ENCODE measurements at places on chromosomes 12 and 14. TPM values are rescaled to one million over a fixed set of nuclear protein-coding genes. Genes with fewer than 3 reads are reported as not detected.

- no peak for DNase-seq
Observed at GRCh38 chr14:76876076-76876475, 49.9 kb downstream of the LRRC74A start.

DNA sequence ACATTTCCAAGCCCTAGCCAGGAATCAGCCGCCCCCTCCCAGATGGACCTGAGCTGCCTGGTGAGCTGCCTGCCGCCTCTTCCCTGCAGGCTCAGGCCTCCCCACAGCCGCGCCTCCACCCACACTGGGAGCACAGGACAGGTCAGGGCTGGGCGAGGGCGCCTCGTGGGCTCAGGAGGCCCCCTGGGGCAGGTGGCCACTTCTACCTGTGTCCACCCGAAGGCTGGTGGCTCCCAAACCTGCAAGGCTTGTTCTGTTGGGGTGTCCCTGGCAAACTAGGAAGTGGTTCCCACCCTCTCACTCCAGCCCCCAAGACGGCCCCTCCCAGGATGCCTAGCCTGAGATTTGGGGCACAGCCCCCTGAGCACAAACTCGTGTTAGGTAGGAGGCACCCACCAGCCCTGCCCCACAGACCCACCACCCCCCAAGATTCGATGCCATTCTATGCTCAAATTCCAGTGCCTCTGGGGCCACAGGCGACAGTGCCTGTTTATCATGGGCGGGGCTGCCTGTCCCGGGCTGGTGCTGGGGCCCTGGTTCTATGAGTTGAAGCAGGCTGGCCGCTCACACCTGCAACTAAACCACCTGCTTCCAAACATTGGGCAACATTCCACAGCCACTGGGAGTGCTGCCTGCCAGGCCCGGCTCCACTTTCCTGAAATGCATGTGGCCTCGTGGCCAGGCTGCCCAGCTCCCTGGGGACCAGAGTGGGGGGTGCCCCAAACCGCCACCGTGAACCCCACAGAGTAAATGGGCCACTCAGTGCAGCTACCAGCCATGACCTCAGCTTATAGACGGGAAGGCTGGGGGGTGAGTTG is 6.8 kb downstream of the MMP17 start:
- no peak for DNase-seq

- no peak for DNase-seq
Observed at GRCh38 chr12:112164011-112164660, 38.8 kb downstream of the TRAFD1 start.

DNA sequence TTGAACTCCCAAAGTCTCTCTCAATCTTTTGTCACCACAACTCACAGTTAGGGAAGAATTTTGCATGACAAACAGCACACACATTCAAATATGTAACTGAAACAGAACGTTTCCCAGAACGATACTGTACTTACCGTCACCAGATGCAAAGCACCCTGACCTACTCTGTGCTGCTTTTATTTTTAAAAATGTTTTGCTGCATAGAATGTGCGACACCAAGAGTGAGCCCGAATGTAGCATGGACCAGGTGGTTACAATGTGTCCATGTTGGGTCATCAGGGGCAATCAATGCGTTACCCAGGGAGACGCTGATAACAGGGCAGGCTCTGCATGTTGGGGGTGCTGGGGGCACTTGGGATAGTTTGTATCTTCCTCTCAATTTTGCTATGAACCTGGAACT is 14.6 kb upstream of the EIF5 start:
- DNase-seq = no peak

- DNase-seq = no peak
Observed at GRCh38 chr14:55832974-55833373, 253.0 kb downstream of the KTN1 start.

- DNase-seq = no peak
Observed at GRCh38 chr14:53808042-53808441, 148.6 kb downstream of the BMP4 start.

- DNase-seq = no peak
Observed at GRCh38 chr14:95741781-95742180, 27.9 kb upstream of the TCL1A start.

DNA sequence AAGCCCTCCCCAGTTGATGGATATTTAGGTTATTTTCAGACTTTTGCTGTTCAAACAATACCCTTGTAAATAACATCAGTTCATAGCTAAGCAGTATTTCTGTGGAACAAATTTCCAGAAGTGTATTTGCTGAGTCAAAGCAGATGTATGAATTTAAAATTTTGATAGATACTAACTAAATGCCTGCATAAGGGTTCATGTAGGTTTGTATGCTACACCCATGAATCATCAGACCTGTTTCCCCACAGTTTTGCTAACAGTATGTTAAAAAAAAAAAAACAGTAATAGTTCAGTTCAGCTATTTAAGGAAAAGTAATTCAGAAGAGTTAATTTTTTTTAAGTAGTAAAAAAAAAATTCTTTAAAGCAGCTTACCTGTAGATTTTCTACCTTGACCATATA is 236.1 kb upstream of the DIO2 start:
- DNase-seq = no peak

DNA sequence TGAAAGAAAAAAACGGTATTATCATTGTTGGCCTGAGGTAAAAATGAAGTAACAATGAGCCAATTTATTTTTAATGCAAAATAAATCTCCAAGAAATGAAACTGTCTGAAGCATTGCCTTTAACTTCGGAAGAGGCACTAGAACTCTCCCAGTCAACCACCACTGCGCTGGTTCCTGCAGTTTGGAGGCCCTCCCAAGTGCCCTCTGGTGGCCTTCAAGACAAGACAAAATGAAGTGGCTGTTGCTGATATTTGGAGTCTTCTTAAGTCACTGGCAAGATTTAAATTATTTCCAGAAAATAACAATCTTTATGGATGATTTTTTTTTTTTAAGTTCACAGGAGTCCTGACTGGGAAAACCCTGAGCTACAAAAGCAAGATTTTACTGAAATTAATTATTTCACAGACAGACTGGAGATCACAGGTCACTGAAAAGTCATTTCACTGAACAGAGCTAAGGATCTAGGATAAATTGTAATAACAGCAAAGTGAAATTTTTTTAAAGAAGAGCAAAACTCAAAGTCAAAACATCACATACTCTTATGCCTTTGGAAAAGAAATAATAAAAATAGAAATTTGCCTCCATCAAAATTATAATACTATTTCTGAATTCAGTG is 58.2 kb downstream of the DICER1 start:
- no peak for DNase-seq

DNA sequence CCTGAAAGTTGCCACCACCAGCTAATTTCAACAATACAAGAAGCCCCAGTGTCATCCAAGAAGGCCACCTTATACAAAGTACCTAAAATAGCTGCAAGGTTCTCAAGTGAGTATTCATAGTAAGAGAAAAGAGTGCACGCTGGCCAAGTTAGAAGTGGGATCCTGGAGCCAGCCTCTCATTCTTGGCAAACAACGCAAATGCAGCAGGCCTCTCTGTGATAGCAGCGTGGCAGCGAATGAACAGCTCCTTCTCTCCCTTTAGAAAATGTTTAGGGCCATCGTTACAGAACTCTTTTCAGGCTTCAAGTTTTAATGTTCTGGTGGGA is 78.0 kb upstream of the IFNG-AS1 start:
- DNase-seq = no peak

DNA sequence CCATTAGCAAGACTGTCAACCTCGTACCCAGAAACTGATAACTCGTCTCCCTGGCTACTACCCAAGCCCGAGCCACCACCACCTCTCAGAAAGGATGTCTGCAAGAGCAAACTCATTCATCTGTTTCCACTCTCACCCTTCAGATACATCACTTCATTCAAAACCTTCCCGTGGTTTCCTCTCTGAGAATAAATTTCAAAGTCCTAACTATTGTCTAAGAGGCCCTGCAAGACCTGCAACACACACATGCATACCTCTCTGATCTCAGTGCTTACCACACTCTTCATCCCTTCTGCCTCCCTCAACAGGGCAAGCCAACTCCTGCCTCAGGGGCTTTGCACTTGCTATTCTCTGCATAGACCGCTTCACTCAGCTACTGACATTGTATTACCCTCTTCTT is 40.6 kb downstream of the PPP1R13B start:
- DNase-seq = no peak

DNA sequence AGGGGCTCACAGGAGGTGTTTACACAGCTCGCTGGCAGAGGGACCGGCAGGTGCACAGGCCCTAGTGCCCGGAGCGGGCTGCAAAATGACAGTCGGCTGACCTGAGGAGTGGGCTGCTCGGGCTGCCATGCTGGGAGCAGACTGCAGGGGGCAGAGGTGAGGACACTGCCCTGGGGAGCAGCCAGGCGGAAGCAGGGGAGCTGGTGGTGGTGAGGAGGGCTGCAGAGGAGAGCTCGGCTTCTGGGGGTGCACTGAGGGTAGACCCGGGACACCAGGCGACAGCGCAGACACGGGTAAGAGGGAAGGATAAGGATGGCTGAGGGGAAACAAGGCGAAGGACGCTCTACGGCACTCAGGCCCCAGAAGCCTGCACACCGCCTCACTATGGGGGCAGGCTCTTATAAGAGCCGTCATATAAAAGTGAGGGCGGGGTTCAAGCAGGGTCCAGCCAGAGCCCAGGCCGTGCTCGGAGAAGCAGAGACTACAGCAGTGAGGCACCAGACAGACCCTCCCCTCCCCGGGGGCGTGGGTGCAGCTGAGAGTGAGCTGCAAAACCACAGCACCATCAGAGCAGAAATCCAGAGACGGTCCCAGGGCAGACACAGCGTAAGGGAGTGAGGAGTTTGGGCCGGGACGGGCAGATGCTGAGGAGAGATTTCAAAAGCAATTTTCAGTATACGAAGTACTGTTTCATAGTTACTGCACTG is 62.5 kb downstream of the CCDC88C start:
- DNase-seq = no peak

- no peak for DNase-seq
Observed at GRCh38 chr14:32497248-32497647, 168.2 kb downstream of the AKAP6 start.

DNA sequence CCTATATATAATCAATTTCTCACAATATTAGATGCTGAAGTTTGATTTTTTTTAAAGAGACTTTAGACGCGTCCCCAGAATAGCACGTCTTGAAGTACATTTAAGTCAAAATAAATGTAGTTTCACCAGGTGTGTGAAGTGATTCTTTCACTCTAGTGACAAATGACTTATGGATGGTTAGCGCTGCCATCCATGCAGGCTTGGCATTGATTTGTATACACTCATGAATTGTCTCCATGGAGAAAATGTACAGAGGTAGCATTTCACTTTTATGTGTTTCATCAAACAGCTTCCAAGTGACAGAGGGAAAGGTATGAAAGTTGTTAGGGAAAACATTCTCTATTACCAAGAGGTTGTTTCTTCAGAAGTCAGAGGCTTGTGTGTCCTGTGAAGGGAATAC is 360.8 kb downstream of the PDZRN4 start:
- DNase-seq = no peak

GRCh38 chr14:56333359-56334292 is 215.4 kb downstream of the PELI2 start:
- no peak for DNase-seq

- no peak for DNase-seq
Observed at GRCh38 chr12:42196723-42197603, 41.1 kb downstream of the YAF2 start.

- no peak for DNase-seq
Observed at GRCh38 chr12:87311206-87311605, 718.0 kb downstream of the C12orf50 start.

DNA sequence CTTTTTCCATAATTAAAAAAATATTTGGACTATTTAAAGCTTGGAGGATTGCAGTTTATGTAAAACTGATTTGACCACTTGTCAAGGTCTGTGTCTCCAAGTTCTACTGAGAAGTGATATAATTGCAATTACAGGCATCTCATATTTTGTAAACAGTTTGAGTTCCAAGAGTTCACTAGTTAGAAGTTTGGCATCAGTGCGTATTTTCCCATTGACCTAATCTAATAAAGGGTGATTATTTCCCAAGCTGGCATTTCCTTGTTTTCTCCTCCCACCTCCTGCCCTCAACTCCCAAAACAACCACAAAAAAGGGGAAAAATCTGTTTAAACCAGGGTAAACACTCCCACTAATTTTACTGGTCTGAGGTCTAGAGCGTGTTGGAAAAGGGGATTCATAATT is 3.0 kb upstream of the MYF6 start:
- no peak for DNase-seq

GRCh38 chr14:78170203-78170602 is at the start of gene NRXN3:
TSS of gene NRXN3 (plus strand) at chr14:78170373. CDS start at chr14:78243094, 72,721 bp downstream.
- DNase-seq = no peak

- no peak for DNase-seq
Observed at GRCh38 chr12:114625294-114625851, 58.6 kb downstream of the TBX3 start.

DNA sequence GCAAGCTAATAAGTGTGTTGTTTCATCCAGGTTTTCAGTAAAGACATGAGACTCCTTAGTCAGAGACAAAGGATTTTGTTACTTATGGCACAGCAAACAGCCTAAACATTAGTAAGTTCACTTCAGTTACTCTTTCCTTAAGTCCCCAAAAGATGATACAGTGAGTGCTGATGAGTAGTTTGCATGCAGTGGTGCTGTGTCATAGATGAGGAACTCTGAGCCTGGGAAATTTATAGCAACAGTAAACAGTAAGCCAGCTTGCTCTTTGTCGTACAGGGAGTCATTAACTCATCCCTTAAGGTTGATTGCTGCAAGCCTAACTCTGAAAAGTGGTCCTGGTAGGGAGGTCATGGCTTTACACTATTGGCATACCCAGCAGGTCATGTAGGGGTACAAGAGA is 208.6 kb upstream of the OR4E1 start:
- DNase-seq = no peak

DNA sequence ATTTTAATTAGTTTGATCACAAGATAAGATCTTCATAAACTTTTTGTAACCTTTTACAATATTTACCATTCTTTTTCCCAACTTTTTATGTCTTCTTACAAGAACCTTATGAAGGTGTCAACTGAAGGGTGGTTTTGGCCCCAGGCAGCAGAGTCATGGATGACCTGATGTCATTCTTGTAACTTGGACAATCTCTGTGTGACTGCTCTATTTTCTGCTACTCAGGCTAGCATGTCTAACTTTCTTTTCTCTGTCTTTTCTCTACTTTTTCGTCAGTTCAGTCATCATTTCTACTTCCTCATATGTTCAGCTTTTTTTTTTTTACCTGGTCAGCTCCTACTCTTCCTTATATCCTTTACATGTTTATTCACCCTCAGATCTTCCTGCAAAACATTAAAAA is 150.7 kb upstream of the PTPRQ start:
- DNase-seq = no peak

Gene ANKRD9
- 25.9 TPM for total RNA-seq

Gene TMEM229B
- 0.93 TPM for total RNA-seq

Gene GSC
- total RNA-seq = 1.9 TPM

Gene TAS2R9
- not detected for total RNA-seq

Gene SOCS4
- 25.4 TPM for total RNA-seq

Gene SERPINA1
- total RNA-seq = 92.4 TPM

Gene NAV3
- total RNA-seq = 24.3 TPM

Gene ARF3
- 57.1 TPM for total RNA-seq

Gene ASCL1
- not detected for total RNA-seq

Gene PRH2
- not detected for total RNA-seq

Gene SMCO2
- total RNA-seq = not detected

Gene HHIPL1
- 2.2 TPM for total RNA-seq

Gene FOXG1
- not detected for total RNA-seq

Gene OR6C2
- total RNA-seq = not detected

Gene VAMP1
- 5.6 TPM for total RNA-seq

Data from omental fat pad (tissue), 4 donors.